ENCODE measurements at places on chromosomes 3 and 15.

- no peak for DNase-seq
Observed at GRCh38 chr15:75422554-75422953, 28.9 kb downstream of the SIN3A start.

DNA sequence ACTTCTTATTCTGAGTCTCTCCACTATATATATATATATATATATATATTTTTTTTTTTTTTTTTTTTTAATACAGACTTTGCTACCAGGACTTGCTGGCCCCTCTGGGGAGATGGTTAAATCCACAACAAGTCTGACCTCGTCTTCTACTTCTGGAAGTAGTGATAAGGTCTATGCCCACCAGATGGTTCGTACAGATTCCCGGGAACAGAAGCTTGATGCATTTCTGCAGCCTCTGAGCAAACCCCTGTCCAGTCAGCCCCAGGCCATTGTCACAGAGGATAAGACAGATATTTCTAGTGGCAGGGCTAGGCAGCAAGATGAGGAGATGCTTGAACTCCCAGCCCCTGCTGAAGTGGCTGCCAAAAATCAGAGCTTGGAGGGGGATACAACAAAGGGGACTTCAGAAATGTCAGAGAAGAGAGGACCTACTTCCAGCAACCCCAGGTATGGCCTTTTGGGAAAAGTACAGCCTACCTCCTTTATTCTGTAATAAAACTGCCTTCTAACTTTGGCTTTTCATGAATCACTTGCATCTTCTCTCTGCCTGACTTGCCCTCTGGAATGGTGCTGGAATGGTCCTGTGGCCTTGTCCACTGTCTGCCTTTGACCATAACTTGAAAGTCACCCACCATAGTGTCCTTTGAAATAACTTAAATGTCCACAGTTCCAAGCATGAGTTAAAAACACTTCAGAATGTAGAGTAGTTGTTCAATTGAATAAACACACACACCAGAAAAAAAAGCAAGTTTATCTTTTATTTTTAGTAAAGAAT is 32.4 kb downstream of the MLH1 start:
- DNase-seq, result no peak

DNA sequence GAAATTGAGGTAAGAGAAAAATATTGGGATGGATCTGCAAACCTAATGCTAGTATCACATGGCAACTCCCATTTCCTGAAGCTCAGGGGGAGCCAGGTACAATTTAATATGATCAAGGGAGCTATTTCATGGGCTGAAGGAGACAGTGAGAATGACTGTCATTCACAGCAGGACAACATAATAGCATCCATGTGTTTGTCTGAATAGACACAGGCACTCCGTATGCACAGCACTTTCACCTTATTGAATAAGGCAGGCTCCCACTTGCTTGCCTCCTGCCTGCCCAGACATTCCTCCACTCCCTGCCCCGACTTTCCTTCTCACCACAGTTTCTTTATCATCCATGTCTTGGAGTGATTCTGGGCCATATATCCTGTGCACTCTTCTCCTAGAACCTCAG is 156.6 kb upstream of the SLC24A5 start:
- DNase-seq, result no peak

- DNase-seq, result no peak
Observed at GRCh38 chr15:33766389-33766788, 201.9 kb upstream of the CHRM5 start.

DNA sequence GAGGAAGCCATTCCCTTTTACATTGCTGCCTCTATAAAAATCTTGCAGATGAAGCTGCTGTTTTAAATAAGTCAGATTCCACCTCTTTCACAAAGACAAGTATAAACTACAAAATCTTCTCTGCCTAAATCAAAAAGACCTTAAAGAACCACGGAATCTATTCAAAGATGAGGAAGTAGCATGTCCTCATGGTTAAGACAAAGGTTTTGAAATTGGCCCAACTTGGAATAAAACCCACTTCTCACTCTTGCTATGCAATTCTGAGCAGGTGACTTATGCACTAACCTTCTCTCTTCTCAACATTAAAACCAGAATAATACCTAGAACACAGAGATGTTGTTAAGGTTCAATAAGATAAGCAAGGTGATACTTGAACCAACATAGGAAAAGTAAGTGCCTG is 97.6 kb downstream of the FOXP1 start:
- DNase-seq, result no peak

All from WTC11 (cell line).